Heart right ventricle (tissue), 16 donors: ENCODE measurements at places on chromosomes 2 and 18. TPM values are rescaled to one million over a fixed set of nuclear protein-coding genes. Genes with fewer than 3 reads are reported as not detected.

DNA sequence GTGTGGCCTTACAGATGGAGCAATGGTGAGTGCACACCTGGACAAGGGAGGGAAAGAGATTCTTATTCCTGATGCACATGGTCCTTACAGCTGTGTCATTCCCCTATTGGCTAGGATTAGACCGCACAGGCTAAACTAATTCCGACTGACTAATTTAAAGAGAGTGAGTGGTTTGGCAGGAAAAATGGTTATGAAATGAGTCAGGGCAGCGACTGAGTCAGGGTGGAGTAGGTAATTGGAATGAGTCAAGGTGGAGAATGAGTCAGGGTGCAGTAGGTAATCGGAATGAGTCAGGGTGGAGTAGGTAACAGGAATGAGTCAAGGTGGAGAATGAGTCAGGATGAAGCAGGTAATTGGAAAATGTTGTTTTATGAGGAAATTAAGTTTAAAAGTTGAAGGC lies 1353.7 kb upstream of the LRRTM1 start:
- no peak for DNase-seq

DNA sequence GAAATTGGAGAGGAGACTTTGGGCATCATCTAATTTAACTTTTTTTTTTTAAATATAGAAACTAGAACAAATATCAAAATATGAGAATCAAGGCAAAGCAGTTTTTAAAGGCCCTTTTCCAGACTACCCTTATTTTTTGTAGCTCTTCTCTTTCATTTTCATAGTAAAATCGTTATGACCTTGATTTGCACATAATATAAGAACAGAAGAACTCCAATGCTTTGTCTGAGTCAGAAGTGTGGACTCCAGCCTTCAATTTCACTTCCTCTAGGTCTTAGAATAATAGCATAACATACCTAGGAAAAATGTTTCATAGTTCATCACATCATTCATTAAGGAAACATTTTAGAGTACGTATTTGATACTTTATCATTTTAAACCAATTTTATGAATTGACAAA lies 74.4 kb downstream of the ANKRD12 start:
- no peak for DNase-seq

Gene CTAGE1
- total RNA-seq = not detected

GRCh38 chr2:114729026-114729425 lies 286.6 kb downstream of the DPP10 start:
- DNase-seq = no peak

- no peak for DNase-seq
These were observed 36.9 kb upstream of the KCNG2 start for GRCh38 chr18:79760881-79761280.

- DNase-seq = no peak
These were observed 570.8 kb upstream of the GYPC start for GRCh38 chr2:126085011-126085795.

Gene INO80B
- total RNA-seq = 19.3 TPM

Gene FBLN7
- total RNA-seq = 1.2 TPM

- no peak for DNase-seq
These were observed 726.6 kb upstream of the FANCL start for GRCh38 chr2:58967736-58968135.

DNA sequence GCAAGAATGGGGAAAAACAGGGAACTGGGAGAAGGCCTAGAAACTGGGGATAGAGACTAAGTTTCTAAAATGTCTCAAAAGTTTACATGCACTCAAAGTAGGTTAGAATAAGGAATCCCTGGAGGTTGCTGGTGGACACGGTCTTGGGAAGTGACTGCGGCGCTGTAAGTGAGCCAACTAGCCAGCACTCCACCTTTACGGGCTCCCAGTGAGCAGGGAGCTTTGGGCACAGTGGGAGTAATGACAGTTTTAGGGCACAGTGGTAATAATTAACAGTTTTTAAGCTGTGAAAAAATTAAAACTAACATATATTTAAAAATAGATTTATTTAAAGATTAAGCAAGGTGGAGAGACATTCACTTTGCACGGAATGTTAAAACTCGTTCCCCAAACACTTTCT lies 20.9 kb upstream of the CD302 start:
- no peak for DNase-seq

- no peak for DNase-seq
These were observed 89.7 kb downstream of the SPTBN1 start for GRCh38 chr2:54545702-54546450.

Gene CERKL
- total RNA-seq = not detected

DNA sequence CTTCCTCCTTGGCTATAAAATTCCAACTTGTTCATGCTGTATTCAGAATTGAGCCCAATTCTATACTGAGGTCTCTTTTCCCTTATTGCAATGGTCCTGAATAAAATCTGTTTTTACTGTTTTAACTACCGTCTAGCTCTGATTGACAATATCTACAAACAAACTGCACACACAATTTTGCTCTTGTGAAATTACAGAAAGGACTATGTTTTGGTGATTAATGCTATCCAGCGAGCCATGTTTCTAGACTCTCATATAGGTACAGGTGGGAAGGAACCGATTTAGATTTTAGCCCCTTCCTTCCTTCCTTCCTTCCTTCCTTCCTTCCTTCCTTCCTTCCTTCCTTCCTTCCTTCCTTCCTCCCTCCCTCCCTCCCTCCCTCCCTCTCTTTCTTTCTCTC lies 254.4 kb downstream of the SLC4A3 start:
- no peak for DNase-seq

DNA sequence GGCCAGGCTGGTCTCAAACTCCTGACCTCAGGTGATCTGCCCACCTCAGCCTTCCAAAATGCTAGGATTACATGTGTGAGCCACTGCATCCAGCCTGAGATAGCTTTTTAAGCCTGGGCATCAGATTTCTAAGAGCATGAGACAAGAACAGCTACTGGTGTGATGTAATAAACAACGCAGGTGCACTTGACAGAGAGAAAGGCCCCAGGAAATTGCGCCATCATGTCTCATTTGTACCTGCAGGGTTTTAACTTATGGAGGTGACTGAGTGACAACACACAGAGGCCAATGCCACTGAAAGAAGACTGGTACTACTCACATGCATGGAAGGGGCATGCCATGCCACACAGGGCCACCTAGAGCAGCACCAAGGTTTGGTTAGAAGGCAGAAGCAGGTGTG lies 209.4 kb downstream of the SP3 start:
- DNase-seq = no peak

DNA sequence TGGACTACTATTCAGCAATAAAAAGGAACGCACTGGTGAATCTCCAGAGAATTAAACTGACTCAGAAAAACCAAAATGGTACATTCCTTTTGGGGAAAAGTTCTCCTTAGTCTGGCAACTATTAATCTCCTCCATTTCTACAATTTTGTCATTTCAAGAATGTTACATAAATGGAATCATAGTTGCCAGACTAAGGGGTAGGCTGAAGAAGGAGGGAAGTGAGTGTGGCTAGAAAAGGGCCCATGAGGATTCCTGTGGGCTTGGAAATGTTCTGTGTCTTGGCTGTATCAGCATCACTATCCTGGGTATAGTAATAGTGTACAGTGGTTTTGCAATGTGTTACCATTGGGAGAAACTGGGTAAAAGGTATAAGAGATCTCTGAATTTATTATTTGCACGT lies 72.4 kb downstream of the ZAP70 start:
- no peak for DNase-seq

Gene DYNC2LI1
- 4.8 TPM for total RNA-seq

DNA sequence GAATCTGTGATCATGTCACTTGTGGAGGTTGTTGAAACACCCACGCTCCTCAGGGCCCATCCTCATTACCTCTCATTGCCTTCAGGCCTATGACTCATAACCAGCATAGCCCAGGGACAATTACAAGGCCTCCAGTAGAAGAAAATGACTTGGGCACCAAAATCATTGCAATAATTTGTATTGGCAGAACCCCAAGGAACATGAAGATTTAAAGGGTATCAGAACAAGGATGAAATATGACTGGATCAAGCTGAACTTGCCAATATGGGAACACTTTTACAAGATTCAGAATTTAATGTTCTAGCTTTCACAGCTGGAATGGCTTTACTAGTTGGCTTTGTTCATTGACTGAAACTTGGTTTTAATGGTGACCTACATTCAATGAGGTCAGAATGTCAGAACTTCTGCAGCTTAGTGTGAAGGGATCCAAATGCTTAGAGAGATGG lies 156.4 kb downstream of the COPS8 start:
- DNase-seq = no peak

Gene CCDC148
- 0.67 TPM for total RNA-seq

Gene DNAH7
- total RNA-seq = 0.14 TPM

GRCh38 chr2:16643099-16643498 lies 22.5 kb downstream of the CYRIA start:
- no peak for DNase-seq

DNA sequence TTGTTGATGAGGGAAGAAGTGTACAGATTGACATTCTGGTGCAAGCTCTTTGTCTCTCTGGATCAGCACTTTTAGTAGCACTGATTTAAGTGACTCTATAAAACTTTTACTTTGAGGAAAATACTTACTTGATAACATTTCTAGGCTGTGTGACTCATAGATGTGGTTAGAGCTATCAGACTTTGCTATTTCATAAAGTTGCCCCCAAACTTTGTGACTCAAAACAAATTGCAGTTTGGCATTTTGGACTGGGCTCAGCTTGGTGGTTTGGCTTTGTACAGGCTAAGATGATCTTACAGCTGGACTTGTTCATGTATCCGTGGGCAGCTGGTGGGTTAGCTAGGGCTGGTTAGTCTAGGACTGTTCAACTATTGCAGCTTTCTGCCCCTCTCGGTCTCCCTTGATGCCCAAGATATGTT lies 42.1 kb upstream of the GLS start:
- DNase-seq = no peak

DNA sequence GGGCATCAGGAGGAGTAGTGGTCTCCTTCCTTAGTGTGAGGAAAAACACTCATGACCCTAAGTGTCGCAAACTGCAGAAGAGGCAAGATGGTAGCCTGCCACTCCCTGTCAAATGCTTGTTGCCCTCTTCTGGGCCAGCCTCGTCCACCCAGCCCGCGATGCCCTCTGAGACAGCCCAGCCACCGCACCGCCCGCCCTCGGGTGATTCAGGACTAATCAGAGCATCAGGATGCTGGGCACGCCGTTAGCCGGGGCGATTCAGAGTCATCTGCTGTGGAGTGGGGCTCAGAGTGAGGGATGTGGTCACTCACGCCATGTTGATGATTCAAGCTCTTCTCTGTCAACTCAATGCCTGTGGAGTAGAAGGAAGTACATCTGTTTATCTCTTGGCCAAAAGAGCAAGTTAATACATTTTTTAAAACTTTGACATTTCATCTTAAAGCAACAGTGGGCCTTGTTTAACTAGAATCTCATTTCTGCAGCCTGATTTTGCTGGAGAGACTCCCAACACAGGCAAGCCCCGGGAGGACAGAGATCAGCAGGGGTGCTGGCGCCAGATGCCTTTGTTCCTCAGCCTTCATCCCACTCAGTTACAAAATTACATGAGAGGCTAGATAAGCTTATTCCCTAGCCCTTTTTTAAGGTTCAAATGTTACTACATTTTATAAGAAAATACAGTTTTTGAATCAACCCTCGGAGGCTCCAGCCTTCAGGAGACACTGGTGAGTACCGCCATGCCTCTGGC lies 79.0 kb downstream of the TMEM18 start:
- DNase-seq = no peak

Gene CYP26B1
- total RNA-seq = 8.3 TPM
